ENCODE measurements at places on chromosomes 13 and 19.

- DNase-seq = no peak
Measured at GRCh38 chr19:30640252-30640965, 268.2 kb downstream of the ZNF536 start.

DNA sequence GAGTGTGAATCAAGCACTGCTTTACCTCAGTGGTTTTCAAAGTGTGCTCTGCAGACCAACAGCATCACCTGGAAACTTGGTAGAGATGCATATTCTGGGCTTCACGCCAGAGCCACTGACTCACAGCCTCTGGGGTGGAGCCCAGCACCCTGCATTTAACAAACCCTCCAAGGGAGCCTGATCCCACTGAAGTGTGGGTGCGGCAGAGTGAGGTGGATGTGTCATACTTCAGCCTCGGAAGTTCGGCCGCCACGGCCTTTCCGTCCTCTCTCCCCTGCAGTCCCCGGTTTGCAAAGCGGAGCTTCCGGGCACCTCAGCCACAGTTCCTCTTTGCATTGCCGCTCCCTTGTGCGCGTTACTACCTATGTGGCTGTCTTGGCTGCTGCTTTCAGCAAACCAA is 33.3 kb upstream of the MICU2 start:
- peak; percentile 31 for DNase-seq

DNA sequence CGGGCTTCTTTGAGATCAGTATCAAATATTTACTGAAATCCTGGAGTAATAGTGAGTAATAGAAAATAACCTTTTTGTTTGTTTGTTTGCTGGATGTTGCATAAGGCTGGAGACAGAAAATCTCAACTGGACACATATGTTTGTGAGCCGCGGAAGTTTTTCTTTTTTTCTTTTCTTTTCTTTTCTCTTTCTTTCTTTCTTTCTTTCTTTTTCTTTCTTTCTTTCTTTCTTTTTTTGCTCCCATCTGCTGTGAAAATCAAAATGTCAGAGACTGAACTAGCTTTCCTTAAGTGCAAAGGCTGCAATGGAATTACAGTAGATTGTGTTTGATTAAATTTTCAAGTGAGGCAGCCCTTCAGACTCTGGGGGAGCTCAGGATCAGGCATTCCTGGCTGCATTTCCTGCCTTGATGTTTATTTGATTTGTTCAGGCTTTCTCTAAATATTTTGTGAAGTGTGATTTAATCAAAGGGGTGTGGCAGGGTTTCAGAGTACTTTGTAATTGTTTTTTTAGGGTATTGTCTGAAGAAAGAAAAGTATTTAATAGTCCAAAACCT is 319 bp downstream of the FRY start:
- no peak for DNase-seq

DNA sequence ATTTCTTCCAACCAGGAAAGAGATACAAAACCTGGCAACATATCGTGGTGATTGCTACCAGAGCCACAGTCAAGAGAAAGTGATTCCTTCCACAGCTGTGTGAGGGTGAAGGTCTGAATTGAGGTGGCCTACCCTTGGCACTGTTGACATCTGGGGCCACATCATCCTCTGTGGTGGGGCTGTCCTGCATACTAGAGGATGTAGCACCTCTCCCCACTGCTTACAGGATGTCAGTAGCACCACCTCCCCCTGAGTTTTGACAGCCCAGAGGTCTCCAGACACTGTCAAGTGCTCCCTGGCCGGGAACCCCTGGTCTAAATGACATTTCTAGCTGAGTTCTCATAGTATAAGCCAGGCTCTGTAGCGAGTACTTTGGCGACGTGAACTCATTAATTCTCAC is 15.5 kb downstream of the PTGER1 start:
- DNase-seq = peak; percentile 2

DNA sequence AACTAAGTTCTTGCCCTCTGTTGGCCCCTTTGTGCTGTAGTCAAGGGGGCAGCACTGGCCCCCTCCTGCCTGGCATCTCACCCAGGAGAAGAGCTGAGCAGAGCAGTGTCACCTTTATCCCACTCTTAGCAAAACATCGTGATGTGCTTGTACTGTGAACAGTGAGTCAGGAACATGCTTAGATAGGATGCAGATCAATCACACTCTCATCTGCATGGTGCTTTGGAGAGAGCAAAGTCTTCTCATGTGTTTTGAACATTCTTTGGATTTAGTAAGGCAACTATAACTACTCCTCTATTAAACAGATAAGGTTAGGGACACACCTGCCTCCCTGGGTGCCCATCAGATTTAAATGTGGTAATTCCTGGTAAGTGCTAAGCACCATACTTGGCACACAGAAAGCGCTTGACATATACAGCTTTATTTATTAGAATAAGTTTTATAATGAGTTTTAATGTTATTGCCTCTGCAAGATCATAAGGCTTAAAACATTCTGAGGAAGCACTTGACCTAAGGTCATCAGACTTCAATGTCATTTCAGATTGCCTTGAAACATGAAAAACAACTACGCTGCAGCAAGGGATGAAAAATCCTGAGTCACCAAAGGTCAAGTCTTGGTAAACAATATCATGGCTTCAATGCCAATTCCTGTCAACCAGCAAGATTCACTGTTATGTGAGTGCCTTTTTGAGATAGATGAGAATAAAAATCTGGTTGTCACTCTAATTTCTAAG is 82.4 kb upstream of the IRS2 start:
- DNase-seq = no peak

DNA sequence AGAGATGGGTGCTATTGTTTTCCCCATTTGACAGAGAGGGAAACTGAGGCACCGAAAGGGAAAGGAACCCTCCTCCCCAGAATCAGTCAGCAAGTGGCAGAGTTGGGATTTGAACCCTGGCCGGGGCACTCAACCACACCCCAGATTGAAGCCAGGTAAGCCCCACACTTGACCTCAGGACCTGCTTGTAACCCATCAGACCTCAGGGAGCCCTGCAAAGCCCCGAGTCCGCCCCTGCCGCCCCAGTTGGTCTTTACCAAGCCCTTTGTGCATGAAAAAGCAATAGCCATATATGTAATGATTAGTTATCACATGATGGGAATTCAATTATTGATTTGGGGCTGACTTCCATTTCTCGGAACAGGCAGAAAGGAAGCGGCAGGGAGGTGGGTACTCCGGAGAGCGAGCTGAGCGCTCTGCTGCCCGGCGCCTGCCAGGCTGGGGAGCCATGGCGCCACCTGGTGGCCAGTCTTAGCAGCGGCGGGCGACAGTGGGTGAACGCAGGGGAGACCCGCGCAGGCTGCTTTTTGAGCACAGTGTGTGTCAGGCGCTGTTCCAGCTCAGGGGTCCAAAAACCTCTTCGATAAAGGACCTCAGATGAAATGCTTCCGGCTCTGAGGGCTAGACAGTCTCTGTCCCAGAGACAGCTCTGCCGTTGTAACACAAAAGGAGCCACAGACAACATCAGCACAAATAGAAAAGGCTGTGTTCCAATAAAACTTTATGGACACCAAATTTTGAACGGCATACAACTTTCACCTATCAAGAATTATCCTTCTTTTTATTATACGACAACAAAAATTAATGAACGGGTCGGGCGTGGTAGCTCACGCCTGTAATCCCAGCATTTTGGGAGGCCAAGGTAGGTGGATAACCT is 82.9 kb upstream of the CACNA1A start:
- DNase-seq = peak; percentile 71

GRCh38 chr13:113297370-113298042 is 467 bp downstream of the LAMP1 start:
- DNase-seq = peak; percentile 59

DNA sequence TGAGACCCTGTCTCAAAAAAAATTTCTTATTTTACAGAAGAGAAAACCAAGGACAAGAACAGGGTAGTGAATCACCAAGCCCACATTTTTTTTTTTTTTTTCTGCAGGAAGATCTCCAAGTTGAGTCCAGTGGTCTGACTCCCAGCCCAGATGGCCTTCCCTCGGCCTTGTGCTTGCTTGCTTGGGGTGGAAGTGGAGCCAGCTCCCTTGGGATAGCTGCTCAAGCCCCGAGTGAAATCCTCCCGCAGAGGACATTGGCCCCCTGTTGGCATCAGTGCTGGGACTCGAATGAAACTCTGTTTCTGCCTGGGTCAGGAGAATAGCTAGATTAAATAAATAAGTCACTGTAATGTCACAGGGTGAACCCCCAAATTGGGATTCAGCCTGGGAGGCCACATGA is 9.4 kb upstream of the NUP62 start:
- DNase-seq = no peak

GRCh38 chr13:113399755-113400149 is 35.8 kb upstream of the GRTP1 start:
- DNase-seq = no peak

DNA sequence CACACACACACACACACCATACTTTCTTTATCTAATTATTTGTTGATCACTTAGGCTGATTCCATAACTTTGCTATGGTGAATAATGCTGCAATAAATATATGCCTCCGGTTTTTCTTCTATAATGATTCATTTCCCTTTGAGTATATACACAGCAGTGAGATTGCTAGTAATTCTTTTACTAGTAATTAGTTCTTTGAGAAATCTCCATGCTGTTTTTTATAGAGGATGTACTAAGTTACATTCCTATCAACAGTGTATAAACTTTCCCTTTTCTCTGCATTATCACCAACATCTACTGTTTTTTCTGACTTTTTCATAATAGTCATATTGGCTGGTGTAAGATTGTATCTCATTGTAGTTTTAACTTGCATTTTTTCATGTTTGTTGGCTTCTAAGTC is 1405.1 kb downstream of the PCDH9 start:
- no peak for DNase-seq

GRCh38 chr19:6604906-6605305 is 14.0 kb upstream of the CD70 start:
- DNase-seq = no peak

GRCh38 chr13:98751861-98752466 is 508 bp downstream of the SLC15A1 start:
- no peak for DNase-seq

DNA sequence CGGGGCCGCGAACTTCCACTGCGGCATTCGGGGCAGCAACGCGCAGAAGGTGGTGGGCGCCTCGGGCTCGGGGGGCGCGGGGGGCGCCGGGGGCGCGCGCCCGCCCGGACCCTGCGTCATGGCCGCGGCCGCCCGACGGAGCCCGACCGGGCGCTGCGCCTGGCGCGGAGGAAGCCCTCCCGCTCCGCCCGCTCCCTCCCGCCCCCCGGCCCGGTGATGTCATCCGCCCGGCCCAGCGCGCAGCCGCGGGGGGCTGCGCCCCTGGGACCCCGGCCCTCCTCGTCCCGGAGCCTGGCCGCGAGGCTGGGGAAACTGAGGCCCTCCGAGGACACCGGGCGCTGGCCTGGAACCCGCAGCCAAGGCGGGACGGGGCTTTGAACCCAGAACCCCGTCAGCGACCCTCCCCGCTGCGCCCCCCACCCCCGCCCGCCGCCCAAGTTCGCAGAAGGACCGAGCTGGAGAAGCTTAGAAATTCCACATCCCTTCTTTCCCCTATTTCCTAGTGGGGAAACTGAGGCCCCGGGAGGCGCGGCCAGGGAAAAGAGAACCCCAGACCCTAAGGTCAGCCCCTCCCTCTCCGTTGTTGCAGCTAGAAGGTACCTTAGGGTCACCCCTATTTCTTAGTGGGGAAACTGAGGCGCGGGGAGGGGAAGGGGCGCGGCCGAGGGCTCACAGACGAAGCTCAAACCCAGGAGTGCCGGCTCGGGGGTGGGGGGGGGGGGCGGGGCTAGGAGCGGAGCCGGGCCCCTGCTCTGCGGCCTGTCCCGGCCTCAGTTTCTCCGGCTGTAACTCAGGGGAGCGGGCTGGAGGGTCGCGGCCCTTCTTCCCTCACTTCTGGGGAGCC is at the start of gene SHC2:
TSS of gene SHC2 (minus strand) at position 157 of the 844 bp plus-strand sequence. CDS start at position 120, 37 bp downstream.
- peak; percentile 68 for DNase-seq

DNA sequence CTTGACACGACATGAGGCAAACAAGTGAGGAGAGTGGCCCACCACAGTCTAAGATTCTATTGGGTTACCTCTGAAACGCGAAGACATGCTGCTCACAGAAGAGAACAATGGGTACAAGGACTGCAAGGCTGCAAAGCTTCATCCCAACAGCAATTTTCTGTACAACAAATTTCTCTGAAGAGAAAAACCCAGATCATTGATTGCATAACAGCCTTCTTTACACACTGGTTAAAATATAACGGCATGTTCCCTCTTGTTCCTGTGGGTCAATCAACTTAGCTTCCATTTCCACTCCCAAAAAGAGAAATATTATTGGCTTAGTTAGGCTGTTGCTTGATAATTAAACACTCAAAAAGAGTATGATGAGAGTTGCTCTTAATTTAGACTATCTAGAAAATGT is at the start of gene CPB2:
TSS of gene CPB2 (minus strand) at position 166 of the 400 bp plus-strand sequence. CDS start at position 142, 24 bp downstream.
- no peak for DNase-seq

DNA sequence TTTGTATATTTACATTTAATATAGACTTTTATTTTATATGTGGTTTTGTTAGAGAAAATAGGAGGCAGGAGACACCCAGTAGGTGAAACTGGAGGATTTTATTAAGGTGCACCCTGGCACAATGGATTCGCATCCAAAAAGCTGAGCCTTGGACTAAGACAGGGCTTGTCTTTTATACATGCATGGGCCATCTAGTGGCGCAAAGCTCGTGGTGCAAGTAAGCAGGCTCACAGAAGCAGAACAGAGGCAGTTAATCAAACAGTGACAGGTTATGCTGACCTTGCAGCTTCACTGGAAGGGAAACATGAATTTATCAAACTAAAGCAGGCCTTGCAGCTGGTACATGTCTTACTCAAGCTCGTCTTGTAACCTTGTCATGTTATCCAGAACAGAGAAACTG is 58.8 kb upstream of the ZNF681 start:
- peak; percentile 22 for DNase-seq

DNA sequence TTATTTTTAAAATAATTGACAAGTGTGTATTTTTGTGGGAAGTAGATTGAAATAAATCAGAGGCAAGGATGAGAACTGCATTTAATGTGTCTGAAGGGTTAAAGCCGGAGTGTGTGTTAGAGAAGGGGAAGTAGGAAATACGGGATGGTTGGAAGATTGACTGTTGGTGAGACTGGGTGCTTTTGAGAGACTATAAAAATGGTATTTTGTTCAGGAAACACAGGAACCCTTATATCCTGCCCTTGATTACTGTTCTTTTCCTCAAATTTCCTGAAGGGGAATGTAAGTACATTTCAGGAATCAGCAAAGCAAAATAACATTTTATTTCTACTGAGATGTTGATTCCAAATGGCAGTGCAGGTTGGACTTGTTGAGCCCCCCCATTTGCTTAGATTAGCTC is 15.1 kb downstream of the IFT88 start:
- no peak for DNase-seq

All from K562 (cell line).